Upper lobe of right lung (tissue), 1 donor: ENCODE measurements at places on chromosomes 2 and 18.

DNA sequence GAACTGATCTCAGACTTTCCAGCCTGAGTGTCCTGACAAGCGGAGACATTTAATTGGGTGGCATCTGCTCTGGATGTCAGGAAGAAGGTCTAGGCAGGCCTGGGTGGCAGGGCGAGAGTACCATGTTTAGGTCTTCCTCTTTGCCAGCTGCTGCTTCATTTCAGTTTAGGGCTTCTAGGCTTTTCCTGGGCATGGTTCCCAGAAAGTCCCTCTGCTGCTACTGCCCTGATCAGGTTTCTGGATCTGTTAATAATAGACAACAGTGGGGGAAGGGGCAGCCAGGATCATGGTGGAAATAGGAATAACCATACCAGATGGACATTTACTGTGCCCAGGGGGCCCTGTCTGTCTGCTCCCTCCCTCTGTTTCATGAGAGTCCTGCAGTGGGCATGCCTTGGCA, 2.3 kb upstream of the PLCD4 start:
- no peak for DNase-seq

DNA sequence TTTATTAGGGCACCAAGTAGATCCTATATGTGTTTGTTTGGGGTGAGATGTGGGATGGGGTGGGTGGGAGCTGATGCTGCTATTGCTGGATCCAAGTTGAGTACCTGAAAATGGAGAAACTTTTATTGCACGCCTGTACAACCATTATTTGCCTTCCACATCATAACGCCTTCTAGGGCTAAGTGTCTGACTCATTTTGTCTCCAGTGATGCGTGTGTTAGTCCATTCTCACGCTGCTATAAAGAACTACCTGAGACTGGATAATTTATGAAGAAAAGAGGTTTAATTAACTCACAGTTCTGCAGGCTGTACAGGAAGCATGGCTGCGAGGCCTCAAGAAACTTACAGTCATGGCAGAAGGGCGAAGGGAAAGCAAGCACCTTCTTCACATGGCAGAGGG, 58.2 kb downstream of the KDM3A start:
- DNase-seq: no peak

DNA sequence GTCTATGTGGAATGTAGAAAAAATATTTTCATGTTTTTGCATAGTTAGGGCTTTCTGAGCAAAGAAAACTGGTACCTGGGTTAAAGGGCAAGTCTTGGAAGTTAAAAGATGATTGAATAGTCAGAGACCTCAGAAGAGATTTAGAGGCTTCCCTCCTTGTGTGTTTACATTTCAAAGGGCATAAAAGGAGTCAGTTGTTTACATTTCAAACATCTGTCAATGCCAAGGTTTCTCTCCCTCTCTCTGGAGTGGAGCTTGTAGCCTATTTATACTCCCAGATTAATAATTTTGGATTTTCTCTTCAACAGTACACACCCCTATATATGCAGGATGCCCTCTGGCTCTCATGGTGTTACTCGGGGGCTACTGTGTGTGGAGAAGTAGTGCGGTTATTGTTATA, 8.6 kb downstream of the M1AP start:
- no peak for DNase-seq

DNA sequence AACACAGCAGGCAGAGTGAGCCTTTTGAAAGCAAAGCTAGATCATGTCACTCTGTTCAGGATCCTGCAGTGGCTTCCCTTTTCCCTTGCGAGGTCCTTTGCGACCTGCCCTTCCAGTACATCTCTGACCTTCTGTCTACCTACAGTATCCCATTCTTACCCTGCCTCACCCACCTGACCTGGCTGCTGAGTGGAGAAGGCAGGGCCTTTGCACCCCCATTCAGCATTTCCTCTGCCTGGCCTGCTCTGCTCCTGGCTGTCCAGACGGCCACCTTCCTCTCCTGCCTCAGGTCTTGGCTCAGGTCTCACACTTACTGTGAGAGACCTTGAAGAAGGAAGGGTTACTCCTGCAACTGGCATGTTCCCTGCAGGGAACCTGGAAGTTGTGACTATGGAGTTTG, 77.4 kb downstream of the MAPRE2 start:
- no peak for DNase-seq

- no peak for DNase-seq
Observed at GRCh38 chr18:36446059-36446458, 148.5 kb downstream of the FHOD3 start.
